ENCODE measurements at places on chromosomes 6 and 20.

DNA sequence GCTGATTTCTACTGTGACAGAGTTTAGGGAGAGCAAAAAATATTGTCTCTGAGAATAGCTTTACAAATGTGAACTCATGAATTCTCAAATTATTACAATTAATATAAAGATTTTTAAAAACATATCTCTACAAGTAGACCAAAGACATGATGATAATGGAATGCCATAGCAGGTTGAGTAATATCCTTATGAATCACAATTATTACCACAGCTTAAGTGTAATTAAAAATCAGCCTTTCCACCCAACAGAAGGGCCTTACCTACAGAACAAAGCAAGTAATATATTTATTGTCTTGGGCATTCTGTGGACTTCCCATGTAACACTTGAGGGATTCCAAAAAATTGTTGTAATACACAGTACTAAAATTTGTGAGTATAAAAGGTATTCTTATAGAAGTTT, 1099.6 kb upstream of the GJE1 start:
- no peak for DNase-seq

DNA sequence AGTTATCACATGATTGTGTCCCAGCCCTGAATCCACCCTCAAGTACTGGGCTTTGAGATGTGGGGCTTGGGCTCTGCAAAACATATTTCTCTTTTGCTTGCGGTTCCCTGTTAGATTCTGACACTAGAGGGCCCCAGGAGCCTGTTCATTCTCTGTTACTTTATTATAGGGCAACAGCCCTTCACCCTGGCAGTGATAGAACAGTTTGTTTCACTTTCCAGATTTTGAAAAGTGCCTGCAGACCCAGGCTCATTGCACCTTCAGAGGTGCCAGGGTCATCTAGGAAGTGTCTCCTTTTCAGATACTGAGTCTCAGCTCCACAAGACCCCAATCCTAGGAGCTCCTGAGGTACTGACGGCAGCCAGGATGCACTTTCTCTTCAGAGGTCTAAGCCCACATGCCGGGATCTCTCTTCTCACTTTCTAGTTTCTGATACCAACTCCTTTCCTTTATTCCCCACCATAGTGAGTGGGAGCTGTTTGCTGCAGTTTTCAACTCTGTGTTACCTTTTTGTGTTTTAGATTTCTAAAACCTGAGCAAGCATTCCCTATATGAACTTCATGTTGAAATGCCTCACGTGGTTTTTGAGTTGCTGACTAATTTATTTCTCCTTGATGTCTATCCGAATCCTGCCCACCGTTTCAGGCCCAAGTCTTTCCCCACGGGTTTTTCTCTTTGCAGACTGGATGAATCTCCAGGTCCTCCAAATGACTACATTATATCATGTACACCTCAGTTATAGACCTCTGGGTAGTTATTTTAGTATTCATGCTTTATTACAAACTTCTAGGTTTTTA, 10.9 kb downstream of the ABT1 start:
- no peak for DNase-seq

DNA sequence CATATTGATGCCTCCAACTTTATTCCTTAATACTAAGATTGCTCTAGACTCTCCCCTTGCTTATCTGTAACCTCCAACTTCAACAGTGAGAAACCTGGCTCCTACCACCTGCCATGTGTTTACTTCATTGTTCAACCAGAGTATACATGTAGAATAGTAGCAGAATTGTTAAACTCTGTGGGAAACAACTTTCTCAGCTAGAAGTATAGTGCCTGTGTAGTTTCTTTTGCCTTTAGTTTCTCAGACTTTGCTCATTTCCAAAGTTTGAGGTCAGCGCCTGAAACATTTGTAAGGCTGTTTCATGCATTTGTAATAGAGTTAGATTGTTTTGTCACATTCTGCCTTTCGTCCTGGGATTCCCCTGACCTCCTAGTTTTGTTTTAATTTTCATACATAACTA, 34.9 kb upstream of the HECA start:
- DNase-seq, result no peak

DNA sequence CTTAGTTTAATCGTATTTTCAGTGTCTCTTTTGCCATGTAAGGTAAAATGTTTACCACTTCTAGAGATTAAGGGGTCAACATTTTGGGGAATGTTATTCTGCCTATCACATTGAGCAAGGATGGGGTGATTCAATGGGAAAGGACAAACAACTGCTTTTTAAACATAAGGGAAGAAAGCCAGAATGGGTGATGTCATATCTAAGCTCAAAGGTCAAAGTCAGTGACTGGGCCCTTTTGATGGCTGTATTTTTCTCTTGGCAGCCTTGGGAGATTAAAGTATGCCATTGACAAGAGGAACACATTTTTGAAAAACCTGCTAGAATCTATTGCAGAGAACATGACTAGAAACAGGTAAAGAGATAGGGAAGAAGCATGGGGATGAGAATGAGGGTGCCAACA, 477.3 kb upstream of the IRAK1BP1 start:
- DNase-seq, result no peak

All from left renal pelvis (tissue), 4 donors.